ENCODE measurements at places on chromosomes 7 and 10.

DNA sequence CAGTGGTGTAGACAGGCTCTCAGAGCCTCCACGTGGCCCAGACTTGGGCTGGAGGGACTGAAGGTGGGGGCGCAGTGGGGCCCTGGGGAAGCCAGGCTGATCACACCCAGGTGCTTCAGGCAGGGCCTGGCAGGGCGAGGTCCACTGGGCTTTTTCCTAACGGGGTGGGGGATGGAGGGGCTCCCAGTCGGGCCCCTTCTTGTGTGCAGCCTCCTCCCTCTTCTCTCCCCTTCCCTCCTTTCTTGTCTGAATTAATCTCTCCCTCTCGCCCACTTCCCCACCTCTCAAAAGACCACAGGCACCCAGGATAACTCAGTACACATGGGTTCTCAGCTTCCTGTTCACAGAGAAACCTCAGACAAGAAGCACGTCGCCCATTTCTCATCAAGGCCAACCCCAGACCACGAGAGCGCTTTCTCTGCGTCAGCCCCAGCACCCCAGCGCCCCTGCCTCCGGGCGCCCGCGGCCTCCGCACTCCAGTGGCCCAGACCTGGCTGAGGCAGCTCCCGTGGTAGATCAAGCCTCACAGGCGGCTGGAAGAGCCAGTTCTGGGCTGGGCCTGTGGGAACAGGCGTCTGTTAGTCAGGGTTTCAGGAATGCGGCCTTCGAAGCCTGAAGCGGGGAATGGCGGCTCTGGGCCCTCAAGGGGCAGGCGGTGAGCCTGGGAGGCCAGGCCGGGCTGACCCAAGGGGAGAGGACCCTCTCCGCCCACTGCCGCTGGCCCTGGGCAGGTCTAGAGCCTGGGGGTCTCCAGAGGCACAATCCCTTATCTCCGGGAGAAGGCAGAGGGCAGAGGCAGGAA is 50.6 kb downstream of the PWWP2B start:
- no peak for DNase-seq

GRCh38 chr10:119189811-119190282 is 11.2 kb upstream of the PRDX3 start:
- DNase-seq = no peak

GRCh38 chr7:139626817-139627216 is 103.3 kb downstream of the CLEC2L start:
- no peak for DNase-seq

GRCh38 chr7:121023194-121023593 is 34.7 kb downstream of the CPED1 start:
- no peak for DNase-seq

DNA sequence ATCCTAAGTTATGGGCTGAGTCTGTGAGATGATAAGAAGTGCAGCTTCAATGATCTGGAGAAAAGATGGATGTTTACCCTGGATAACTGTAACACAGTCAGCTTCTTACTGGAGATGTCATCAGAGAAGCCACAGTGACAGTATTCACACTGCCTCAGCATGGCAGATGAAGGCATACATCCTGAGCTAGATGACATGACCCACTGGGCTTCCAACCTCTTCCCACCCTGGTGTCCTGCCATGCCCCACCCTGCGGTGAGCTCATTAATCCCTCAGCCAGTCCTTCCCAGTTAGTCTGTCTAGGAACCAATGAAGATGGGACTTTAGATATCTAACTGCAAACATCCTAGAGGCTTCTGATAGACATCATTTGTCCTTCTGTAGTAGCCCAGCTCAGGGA is 213.8 kb downstream of the TAX1BP1 start:
- no peak for DNase-seq

- no peak for DNase-seq
These were observed 6.2 kb upstream of the TMEM273 start for GRCh38 chr10:49194212-49194920.
